ENCODE measurements at places on chromosomes 5 and 9. TPM values are rescaled to one million over a fixed set of nuclear protein-coding genes. Genes with fewer than 3 reads are reported as not detected.
A peak's percentile ranks its signal among the peaks of the same experiment; 100 is the strongest.

PCDHA4 gene
- not detected for polyA plus RNA-seq

SPATA31A3 gene
- polyA plus RNA-seq: not detected

RIGI gene
- 7.2 TPM for polyA plus RNA-seq

TMEM232 gene
- 0.33 TPM for polyA plus RNA-seq

- DNase-seq: no peak
Observed at GRCh38 chr5:149154650-149155049, 13.4 kb downstream of the ABLIM3 start.

GRCh38 chr5:177453852-177454396 is 7.3 kb downstream of the PRR7 start:
- DNase-seq: no peak

DNA sequence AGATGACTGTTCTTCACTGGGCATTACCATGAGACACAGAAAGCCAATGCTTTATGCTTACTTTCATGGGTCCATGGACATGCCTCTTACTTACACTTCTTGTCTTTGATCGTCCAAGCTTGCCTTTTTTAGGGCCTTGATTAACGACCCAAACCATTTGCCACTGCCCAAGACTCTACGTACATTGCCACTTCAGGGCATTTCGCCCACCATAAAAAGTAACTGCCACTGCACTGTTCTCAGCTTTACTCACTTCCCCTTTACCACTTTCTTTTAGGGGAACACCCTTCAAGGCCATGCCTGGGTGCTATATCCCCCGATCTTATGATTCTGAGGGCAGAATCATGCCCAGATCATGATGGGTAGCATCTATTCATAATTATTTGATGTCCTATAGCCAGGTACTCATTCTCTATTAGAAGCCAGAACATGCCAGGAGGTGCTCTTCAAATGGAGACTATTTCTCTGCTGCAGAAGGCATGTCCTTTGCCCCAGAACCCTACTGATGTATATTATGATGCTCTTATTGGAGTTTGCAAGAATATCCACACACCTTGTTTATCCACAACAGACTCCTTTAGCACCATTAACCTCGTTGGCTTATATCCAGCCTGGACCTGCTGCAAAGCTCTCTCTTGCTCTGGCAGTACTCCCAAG is 64.1 kb upstream of the RAD23B start:
- DNase-seq: no peak

- DNase-seq: peak; percentile 59
Observed at GRCh38 chr5:134437847-134438581, 26.3 kb upstream of the CDKN2AIPNL start.

- DNase-seq: no peak
Observed at GRCh38 chr5:19615661-19616060, 372.3 kb downstream of the CDH18 start.

DNA sequence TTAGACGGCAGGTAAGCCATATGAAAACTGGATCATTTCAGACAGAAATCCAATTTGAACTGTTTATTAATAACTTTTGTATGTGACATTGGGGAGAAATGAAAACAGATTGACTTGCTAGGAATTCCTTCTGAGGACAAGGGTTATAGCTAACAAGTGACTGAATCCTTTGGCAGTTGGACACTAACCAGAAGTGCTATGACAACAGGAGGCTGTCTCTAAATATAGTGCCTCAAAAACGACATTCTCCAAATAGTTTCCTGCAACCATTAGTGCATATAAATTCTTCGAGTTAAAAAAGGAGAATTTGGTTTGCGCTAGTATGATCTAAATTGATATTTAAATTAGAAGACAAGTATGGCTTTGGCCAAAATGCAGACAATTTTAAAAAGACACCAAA is 338.6 kb downstream of the PTPRD start:
- no peak for DNase-seq

- DNase-seq: no peak
Observed at GRCh38 chr5:161261668-161262323, 284.7 kb downstream of the GABRB2 start.

GRCh38 chr9:98869078-98869745 is 61.7 kb downstream of the GALNT12 start:
- no peak for DNase-seq

Data from spleen (tissue), 13 donors.